Stimulated activated CD4-positive, alpha-beta T cell treated with anti-CD3 and anti-CD28 coated beads, Interleukin-1b, Interleukin-23, amount 100 ng/mL, for 1 hour (primary cell): ENCODE measurements at places on chromosomes 6 and 20.

DNA sequence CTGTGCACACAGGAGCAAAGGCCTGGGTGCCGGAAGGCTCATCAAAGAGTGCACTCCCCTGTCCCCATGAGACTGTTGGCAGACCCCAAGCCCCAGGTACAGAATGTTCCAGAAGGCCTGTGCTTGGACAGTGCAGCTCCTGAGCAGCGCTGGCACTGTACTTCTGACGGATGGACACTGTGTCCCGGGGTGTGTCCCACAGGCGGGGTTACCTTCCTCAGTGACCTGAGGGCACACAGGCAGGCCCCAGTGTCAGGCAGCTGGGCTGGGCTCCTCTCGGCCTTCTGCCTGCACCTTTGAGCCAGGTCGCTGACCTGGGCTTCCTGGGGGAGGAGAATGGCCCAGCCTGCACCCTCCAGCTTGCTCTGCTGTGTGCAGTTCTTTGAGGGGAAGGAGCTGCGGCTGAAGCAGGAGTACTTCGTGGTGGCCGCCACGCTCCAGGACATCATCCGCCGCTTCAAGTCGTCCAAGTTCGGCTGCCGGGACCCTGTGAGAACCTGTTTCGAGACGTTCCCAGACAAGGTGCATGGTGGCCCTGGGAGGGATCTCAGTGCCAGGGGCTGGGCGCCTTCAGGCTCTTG lies 30.1 kb downstream of the PYGB start:
- no peak for DNase-seq

- no peak for DNase-seq
These were observed 88.1 kb downstream of the PPP1R14C start for GRCh38 chr6:150230832-150231524.

DNA sequence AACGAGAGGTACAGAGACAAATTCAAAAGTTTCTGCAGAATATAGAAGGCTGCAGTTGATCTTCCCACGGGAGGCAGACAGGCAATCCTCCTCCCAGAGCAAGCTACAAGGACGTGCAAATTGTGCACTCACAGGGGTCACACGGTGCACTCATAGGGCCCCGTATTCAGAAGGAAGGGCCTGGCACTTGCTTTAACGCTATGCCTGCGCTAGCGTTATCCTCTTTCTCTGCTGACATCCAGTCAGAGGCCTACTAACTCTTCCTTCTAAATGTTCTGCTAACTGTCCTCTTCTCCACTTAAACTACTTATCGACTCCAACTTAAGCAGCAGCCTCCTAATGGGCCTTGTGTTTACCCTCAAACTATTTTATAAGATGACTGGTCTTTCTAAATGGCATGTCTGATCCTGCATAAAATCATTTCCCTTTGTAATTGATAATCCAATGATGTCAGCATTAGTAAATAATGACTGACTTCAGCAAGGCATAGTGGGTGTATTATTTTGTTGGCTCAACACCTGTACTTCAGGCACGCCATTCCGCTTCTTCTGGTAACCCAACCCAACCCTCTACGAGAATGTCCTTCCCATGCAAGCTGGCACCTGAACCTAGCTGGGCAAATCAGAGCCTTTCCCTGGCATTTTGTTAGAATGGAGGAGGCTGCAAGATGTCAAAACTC lies 2.2 kb downstream of the IFNGR1 start:
- DNase-seq, result no peak

DNA sequence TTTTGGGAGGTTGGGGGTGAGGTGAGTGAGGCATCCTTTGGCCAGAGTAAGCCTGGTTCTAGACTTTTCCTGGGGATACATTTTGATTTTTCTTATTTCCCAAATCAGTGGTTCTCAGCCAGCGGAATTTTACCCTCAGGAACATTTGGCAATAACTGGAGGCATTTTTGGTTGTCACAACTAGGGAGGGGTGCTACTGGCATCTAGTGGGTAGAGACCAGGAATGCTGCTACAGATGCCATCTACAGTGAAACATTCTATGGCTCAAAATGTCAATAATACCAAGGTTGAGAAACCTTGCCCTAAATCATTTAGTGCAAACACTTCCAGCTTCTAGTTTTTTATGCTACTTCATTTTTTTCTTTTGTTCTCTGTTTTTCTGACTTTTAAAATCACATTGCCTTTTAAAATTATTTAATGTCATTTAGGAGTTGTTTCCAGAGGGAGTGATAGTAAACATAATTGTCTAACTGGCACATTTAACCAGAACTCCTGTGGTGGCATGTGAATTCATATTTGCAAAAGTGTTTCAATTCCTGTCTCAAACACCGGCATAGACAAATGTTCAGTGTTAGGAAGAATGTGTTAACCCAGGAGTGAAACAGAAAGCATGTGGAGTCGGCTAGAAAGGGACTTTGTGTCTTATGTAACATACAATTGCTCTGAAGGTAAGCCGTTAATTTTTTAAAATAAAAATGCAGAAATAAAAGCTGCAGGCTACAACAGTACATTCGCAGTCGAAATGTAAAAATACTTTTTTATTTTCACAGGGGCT lies 59.0 kb downstream of the QRSL1 start:
- DNase-seq, result no peak

DNA sequence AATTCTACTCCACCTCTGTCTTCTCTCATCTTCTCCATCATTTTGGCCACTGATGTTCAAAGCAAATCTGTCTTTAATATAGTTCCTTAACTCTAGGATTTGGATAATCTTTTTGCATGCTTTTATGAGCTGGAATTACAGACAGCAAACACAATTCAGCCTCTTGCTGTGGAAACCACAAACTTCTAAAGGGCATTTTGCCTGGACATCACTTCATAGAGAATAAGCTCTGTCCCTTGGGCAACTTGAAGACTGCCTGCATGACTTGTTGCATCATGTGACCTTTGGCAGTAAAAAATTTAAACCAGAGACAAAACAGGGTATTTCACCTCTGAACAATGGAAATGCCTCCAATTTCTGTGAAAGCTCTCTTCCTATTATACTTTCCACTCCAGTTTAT lies 74.1 kb upstream of the HDDC2 start:
- no peak for DNase-seq
